ENCODE measurements at places on chromosomes 4 and X. TPM values are rescaled to one million over a fixed set of nuclear protein-coding genes. Genes with fewer than 3 reads are reported as not detected.

The MAGEA8 gene
- not detected for total RNA-seq

The NXT2 gene
- 10.5 TPM for total RNA-seq

DNA sequence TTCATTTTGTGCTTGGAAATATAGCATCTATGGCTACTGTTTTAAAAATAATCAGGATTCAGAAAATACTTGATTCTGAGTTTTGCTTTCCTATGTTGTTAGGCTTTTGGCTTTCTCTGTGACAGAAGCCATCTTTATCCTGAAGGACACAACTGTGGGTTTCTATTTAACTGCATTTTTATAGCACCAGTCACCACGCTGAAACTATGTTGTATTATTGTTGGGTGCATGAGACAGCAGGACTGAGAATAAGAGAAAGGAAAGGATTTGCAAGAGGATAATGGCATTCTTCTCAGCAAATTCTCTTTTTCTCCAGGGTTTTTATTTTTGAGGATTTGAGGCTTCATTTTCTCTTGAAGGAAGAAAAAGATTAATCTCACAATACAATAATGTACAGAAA lies 10.1 kb upstream of the NEUROG2 start:
- peak; percentile 13 for DNase-seq

DNA sequence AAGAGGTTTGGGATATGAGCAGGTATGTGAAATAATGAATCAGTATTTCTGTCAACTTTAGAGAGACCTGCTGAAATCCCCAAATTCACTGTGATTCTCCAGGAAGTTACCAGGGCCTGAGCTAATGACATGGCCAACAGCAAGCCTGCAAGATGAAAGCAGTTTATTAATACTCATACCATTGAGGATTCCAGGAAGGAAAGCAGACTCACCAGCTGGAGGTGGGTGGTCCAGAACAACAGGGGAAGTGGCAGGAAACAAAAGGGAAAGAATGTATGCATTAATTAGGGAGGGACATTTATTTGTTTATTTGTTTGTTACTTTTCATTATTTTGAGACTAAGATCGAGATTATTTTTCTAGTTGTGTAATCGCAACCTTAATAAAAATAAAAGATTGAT lies 196.6 kb upstream of the AGA start:
- no peak for DNase-seq
